ENCODE measurements at places on chromosomes 1 and 21.

DNA sequence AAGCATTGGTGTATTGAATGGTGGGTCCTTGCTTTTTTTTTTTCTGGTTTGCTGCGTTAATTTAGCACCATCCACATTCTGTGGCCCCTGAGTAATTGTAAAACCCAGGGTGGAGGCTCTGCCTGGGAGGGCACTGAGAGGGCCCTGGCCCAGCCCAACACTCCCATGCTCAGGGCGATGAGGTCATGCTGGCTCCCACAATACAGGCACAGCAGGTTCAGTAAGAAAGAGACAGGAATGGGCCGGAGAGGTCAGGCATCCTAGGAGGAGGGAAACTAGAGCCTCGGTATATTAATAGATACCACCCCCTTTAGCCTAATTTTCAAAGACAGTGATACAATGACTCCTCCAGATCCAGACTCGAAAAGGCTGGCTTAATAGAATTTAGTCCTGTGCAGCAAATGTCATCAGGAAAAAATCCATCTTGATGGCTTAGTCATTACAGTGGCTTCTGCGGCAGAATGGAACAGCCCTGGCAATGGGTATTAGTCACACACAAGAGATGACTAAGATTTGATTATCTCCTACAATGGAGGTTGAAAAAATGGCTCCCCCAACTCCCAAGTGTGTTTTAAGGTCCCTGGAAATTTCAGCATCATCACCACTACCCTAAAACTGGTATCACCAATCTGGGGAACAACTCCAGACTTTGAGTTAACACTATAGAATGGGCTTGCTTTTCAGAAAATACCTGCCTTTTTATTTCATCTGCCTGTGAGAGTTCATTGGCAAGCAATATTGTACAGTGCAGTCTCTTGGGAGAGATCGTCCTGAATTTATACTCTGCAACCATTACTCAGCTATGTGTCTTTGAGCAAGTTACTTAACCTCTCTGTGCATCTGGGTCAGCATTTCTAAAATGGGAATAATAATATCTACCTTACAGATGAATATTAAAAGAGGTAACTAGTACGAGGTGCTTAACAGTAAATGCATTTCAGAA, 43.9 kb upstream of the LYST start:
- peak; percentile 93 for DNase-seq

DNA sequence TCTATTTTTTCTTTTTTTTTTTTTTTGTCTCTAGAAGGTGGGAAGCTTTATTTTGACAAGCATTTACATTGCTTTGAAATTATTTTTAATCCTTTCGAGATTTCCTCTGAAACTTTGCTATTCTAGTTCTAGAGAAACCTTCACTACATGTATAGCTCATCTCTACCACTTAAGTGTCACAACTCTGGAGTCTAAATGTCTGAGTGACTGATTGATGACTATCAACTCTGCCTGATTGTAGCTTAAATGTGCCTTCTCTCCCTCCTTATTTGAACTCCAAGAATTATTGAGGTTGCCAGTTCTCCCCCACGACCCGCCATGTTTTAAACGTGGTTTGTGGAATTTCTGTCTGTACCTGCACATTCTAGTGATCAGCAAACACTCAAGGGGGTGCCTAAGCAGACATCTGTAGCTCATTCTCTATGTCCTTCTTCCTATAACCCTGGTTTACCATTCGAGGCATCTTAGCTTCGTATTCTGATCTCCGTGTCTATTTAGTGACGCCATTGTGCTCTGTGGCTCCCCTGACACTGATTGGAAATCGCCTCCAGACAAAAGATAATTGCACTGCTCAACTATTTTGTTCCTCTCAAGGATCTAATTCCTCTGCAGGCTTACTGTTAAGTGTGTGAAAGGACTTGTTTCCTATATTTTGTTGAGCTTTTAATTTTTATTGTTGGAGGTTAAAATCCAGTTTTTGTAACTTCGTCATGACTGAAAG, 1570.6 kb downstream of the BRINP3 start:
- DNase-seq: no peak

- DNase-seq: no peak
Measured at GRCh38 chr1:219362702-219363101, 189.0 kb downstream of the LYPLAL1 start.

DNA sequence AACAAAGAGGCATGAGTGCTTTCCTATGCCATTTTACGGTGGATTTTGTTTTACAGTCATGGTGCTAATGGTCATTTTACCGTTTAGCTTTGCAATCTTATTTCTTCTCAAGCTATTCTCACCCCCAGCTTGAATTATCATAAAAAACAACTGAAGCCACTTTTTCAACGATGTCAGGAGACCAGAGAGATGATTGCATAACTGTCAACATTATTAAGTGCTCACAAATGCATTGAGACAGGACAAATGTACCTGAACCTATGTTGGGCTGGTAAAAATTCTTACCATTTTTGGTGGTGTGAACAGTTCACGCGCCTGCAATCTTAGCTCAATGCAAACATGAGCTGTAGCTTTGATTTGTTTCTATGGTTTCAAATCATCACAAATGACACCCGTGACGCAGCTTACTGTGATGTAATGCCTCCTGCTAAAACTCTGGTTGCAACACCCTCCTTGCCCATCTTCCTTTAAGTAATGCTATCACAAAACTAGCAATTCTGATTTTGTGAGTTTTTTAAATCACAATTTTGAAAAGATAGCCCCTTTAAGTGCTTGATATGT, 104.4 kb downstream of the UCHL5 start:
- no peak for DNase-seq

GRCh38 chr1:100538913-100539835, 1.2 kb downstream of the GPR88 start:
- peak; percentile 12 for DNase-seq

GRCh38 chr1:59058665-59059439, 238.0 kb upstream of the FGGY start:
- no peak for DNase-seq

- DNase-seq: no peak
Measured at GRCh38 chr1:206097381-206097780, 19.8 kb downstream of the AVPR1B start.

DNA sequence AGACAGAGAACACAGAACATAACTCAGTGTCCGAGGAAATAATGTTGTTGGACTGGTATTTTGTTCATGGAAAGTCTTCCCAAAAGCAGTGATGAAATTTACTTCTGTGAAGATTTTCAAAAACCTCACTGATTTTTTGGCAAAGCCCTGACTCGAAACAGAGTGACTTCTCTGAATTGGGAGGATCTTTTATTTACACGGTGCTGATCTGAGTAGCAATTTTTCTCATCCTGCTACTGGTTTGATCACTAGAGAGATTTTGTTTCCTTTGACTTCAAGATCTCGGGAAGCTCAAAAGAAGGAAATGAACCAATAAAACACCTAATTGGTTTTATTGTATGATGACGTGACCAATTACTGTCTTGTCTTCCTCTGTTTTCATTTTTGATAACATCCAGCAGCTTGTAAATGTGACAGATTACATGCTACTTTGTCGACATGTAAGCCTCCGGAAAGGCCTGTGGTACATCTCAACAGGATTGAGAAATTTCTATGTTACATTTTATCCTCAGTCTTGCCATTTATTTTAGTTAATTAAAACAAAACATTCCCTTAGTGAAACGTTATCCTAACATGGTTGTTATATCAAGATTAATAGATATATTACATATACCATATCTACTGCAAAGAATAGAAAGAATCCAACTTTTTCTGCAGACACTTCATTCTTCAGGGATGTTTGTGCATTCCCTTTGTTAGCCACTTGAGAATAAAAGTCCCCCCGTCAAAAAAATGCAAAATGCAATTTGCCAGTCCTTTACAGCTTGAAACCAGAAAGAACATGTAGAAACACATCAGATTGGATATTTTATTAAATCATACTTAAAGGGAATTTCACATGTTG, 42.8 kb upstream of the IFI44L start:
- DNase-seq: peak; percentile 11

DNA sequence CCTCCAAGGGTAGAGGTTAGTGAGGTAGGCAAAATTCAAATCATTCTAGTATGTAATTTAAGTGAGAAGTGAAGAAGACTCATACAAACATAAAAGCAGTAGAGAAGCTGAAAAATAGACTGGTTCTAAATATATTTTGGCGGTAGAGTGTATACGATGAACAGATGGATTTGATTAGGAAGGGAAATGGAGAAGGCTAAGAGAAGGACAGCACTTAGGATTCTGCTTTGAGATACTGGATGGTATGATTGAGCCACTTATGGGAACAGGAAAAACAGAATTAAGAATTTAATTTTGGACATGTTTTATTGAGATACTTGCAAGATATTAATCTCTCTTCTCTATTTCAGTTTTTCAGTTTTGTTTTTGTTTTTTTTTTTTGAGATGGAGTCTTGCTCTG, 60.1 kb downstream of the EPB41 start:
- DNase-seq: peak; percentile 13

GRCh38 chr1:85297855-85298629, 21.6 kb upstream of the BCL10 start:
- DNase-seq: peak; percentile 90

- DNase-seq: peak; percentile 93
Measured at GRCh38 chr1:12040457-12041051, 21.3 kb downstream of the MIIP start.

DNA sequence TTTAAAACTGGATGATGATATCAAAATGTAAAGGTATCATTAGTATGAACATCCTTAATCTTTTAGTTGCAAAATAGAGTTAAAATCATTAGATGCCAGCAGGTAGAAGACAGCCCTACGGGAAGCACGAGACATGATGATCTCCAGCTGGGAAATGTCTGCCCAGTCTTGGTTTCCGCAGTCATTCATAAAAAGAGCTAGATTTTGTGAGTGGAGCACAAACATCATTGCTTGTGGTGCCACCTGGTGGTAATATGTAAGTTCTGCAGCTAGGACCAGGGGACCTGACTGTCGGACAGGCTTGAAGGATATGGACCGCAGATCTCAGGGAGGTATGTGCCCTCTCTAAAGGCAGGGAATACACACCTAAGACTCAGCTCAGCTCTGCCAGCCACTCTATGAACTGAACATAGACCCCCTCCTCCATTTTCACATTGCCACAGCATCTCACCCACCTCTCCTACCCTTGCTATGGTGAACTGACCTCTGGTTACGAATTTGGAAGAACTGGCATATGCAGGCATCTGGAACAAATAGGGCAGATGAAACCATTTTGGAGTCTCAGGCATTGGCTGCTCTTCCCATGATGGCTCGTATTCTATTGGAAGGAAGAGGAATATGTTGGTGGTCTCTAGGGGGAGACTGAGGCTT, 9.2 kb downstream of the FCMR start:
- peak; percentile 89 for DNase-seq

GRCh38 chr1:152182431-152182830, 23.4 kb upstream of the RPTN start:
- no peak for DNase-seq

DNA sequence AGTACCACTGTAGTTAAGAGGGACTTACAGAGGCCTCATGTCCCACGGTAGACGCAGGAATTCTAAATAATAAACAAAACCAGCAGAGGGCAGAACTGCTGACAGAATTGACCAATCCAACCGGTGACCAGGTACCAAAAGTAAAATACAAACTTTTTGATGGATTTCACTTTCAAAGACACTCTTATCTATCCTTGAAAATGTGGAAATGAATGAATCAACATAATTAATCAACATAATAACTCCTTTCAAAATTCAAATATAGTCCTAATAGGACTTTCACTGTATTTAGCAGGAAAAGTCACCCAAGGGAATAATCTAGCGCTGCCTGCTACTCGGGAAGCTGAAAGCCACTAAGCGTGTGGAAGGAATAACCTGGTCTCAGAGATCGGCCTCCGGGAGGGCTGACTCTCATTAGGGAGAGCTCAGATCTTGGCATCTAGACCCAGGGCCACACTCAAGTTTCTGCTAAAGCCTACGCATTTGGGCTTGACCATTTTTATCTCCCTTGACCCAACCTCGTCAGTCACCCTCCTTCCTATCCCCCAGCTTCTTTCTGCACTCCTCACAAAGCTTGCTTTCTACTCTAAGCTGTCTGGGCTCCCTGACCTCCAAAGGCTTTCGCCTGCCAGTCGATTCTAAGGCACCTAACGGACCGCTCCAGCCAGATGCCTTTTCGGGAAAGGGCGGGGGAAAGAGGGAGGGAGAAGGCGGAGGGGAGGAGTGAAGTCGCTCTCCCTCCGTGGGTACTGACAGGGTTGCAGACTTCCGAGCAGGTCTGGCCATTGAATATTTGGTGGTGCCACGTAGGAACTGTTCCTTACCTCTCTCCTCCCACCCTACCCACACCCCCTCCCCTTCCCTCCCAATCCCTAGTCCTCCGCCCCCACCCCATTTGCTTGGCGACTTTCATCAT, 1.6 kb downstream of the COL11A1 start:
- peak; percentile 49 for DNase-seq

DNA sequence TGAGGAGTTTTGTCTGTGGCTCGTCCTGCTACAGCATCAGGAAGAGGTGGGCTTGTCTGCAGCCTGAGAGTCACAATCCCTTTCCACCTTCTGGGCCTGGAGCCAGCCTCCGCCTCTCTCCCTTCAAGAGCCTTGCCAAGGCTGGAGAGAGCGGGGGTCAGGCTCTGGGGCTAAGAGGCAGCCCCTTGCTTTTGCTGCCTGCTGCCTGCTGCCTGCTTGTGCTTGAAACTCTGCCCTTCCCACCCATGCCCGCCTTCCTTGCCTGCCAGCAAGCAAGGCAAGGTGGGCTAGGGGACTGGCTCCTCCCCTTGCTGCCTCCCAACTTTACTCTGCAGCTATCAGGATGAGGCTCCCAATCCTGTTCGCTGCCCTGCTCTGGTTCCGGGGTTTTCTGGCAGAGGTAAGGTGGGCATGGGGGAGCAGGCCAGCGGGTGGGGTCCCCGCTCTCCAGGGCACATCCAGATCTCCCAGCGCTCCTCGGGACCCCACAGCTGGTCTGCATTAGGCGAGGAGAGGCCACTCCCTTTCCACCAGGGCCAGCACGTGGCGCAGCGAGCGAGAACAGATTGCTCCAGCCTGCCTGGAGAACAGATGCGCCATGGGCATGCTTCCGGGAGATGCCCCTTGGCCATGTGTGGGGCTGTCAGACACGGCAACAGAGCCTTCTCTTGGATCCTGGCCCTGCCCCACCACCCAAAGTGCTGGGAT, 7.5 kb upstream of the PTPN7 start:
- DNase-seq: peak; percentile 71

DNA sequence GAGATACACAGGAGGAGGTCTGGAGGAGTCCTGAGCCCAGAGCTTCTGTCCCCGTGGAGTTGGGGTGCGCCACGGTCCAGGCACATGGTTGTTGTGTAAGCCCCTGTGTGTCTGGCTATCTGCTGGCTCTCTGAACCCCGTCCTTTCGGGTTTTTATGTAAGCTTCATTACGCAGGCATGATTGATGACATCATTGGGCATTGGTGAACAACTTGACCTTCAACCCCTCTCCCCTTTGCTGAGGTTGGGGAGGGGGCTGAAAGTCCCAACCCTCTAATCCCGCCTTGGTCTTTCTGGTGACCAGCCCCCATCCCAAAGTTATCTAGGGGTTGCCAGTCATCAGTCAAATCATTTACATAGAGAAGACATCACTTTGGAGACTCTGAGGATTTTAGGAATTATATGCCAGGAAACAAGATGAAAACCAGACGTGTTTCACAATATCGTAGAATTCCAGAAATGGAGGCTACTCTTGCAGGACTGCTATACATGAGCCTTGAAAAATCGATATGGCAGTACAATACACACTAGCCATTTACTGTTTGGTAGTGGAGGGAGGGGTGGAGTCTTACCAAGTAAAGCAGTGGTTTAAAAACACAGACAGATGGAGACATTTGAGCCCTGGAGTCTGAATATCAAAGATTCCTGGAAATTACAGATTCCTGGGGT, 69.8 kb upstream of the SCAF4 start:
- DNase-seq: no peak
